ENCODE measurements at places on chromosomes 13 and 19.

DNA sequence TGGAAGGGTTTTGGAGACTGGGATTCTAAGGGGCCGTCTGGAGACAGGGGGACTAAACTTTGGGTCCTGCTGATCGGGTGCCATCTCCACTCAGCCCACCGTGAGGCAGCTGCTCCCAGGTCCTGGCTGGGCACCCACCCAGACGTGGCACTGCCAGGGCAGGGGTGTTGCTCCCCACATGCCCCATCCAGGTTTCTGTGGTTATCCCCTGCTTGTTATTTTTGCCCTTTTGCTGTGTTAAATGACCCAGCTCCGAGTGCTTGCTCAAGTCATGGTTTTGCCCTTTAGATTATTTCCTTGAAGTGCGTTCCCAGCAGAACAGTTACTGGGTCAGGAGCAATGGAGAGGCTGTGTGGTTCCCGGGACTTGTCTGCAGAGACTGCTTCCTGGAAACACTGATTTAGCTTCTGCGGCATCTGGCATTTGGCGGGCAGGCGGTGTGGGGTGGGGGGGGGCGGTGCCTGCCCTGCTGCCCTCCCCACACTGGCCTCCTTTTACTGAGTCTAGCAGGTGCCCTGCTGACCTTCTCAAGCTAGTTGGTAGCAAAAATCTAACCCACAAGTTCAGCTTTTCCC is 1.9 kb downstream of the RAB11B start:
- DNase-seq, result no peak

- DNase-seq, result no peak
Measured at GRCh38 chr19:57935731-57936130, 529 bp upstream of the ZNF418 start.

DNA sequence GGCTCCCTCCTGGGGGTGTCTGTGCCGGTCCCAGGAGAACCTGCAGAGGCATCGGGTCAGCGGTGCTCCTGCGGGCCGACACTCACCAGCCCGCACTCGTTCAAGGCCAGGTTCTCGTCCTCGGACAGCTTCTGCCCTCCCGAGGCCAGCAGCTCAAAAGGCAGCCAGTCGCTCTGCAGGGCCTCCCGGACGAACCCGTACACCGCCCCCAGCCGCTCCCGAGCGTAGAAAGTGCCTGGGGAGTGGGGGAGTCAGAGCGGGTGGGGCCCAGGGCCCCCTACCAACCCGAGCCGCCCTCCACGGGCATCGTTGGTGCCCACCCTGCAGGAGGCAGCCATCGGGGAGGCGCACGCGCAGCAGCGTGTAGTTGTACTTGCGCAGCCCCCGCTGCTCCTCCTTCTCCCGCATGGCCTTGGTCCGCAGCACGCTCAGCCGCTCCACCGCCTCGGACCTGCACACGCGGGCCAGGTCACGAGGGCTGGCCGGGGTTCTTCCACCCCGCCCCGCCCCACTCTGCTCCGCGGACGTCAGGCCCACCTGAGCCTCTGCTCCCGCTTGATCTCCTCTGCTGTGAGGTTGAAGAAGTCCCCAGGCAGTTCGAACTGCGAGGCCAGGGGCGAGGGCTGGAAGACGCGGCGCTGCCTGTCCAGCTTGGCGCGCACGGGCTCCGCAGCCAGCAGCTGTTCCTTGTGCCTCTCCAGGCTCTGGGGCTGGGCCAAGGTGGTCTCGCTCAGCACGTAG is 11.5 kb downstream of the UBXN6 start:
- no peak for DNase-seq

DNA sequence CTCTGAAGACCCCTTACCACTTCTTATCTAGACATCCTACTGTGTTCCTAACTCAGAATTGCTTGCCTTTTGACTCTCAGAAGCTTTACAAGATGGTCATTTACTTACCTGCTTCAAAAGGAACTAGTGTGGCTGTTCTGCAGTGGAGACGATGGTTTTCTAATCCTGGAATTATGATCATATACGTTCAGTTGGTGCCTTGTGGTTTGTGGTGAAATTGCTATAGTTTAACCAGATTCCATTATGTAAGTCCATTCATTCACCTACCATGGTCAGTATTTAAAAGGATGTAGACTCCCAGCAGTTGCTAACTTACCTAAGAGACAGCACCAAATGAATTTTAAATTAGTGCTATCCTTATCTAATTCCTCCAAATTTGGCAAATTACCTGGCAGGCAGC is 210.9 kb downstream of the SHISA2 start:
- no peak for DNase-seq

Data from HAP-1 (cell line).